ENCODE measurements at places on chromosomes 16 and 17. TPM values are rescaled to one million over a fixed set of nuclear protein-coding genes. Genes with fewer than 3 reads are reported as not detected.

TPSG1 gene
- not detected for total RNA-seq

DNA sequence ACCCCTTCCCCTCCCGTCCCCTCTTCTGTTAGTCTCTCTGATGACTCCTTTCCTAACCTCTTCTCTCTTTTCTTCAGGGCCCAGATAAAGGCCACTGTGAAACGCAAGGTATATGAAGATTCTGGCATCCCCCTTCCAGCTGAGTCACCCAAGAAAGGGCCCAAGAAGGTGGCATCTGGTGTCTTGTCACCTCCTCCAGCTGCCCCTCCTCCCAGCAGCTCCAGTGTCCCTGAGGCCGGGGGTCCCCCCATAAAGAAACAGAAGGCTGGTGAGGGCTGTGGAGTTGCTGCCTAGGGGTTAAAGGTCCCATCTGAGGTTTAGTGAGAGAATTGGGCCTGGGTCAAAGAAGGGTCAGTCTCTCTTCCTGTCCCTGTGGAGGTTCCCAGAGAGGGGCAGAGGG, 4.0 kb downstream of the RNASEK start:
- DNase-seq, result no peak

KRTAP4-2 gene
- not detected for total RNA-seq

PPP1R27 gene
- total RNA-seq, result not detected

GRCh38 chr17:38578229-38579082, 27.3 kb downstream of the SRCIN1 start:
- no peak for DNase-seq

NECAB2 gene
- not detected for total RNA-seq

- no peak for DNase-seq
Measured at GRCh38 chr17:72891627-72892026, 200.9 kb downstream of the SLC39A11 start.

GRCh38 chr17:6651919-6652452, 424 bp downstream of the C17orf100 start:
- DNase-seq, result peak; percentile 43

DNA sequence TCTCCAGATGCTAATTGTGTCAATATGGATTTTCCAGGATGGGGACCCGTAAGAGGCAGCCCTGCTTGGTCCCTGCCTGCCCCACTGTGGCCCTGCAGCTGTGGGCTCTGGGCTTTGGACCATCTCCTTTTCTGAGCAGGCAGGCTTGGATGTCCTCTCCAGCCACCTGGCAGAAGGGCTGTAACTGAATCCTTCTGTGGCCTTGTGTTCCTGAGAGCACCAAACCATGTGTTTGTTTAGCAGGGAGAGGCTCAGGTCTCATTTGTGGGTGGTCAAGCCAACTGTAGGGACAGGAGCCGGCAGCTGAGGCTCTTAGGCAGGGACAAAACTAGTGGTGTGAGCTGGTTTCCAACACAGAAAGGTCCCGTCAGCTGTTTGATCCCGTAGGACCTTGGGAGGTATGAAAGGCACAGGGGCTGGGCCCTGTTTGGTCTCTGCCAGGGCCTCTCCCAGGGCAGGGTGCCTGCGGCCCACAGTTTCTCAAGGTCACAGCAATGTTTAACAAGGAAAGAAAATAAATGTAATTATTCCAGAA, 18.5 kb downstream of the SEC14L5 start:
- no peak for DNase-seq

- DNase-seq, result no peak
Measured at GRCh38 chr16:30185683-30186421, 2.5 kb downstream of the CORO1A start.

DNA sequence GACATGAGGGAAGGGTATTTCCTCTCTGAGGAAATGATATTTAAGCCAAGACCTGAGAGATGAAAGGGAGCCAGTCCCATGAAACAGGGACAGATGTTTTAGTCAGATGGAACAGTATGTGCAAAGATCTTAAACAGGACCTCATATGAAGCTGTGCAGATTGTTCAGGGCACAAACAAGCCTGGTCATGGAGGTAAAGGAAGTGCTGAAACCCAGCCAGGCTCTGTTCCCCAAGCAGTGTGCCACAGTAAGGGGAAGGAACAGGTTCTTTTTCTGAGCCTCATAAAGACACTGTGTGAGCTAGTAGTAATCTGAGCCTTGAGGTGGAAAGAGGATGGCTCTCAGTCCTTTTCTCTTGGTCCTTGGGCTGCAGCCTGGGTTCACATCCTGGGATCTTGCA, 159.9 kb downstream of the ANKFN1 start:
- no peak for DNase-seq

DNA sequence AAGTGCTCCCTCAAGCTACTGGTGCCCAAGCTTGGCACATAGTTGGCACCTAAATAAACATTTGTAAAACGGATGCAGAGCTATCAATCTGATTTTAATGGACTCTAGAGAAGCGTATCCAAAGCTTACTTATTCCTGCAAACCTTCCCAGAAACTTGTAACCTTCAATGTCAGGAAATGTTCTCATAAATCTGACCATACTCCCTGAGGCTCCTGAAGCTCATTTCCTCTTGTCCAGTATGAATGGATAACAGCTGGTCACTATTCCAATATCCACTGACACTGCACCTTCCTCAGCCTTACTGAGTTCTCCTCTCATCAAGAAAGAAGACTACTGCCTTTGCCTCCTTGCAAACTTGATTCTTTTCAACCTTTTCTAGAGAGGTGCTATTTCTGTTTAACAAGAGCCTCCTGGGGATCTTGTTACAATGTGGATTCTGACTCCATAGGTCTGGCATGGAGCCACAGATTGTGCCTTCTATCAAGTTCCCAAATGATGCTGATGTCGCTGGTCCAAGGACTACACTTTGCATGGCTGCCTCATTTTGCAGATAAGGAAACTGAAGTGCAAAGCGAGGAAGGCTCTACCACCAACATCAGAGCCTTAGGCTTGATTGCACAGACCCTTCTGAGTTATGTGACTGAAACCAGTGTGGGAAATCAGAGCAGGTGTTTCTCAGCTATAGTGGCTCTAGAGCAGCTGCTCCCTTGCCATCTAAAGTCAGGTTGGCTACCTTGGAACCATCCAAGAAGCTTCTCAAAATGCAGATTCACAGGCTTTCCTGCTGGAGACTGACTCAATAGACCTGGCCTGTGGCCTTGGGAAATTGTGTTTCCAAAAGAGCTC, 377.8 kb downstream of the SOX9 start:
- DNase-seq, result no peak

DNA sequence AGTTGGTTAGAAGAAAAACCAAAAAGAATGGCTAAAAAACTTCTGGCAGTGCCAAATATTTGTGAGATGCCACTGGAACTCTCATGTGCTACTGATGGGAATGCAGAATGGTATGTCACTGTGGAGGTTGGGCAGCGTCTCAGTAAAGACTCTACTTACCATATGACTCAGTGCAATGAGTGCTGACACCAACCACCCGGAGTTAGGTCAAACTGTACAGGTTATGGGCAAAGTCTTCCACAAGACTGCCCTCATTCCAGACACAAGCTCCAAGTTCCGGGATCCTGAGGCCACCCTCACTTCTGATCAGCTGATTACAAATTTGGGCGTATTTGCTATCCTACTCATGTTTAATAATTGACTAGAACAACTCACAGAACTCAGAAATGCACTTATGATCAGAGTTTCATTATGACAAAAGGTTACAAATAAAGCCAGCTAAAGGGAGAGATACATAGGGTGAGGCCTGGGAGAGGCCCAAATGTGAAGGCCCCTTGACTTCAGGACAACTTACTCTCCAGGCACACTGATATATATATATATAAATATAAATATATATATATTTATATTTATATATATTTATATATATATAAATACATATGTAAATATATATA, 114.9 kb downstream of the TRIM37 start:
- DNase-seq, result peak; percentile 15

GRCh38 chr16:25845901-25846300, 154.1 kb downstream of the HS3ST4 start:
- DNase-seq, result no peak

KRTAP4-5 gene
- total RNA-seq, result not detected

DNA sequence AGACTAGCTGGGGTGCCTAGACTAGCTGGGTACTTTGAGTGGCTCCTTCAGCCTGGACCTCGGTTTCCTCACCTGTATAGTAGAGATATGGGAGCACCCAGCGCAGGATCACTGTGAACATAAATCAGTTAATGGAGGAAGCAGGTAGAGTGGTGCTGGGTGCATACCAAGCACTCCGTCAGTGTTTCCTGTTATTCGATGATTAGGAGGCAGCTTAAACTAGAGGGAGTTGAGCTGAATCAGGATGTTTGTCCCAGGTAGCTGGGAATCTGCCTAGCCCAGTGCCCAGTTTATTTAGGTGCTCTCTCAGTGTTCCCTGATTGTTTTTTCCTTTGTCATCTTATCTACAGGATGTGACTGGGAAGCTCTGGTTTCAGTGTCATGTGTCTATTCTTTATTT, 8.4 kb upstream of the TMEM235 start:
- no peak for DNase-seq

DNA sequence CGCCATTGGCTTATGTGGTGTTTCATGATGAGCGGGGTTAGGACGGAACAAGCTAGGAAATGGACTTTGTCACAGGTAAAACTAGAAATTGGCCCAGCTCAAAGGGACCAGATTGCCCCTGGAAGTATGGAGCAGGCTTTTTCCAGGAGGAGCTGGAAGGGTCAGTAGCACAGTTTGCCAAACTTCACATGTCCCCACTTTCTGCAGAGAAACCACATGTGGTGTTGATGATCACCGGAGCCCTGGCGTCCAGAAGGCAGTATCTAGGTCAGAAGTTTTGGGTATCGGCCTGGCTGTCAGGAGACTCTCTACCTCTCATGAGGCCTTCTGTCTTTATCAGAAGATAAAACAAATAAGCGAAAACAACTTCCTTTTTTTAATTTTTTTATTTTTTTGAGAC, 248.5 kb downstream of the SOX9 start:
- DNase-seq, result no peak

- DNase-seq, result no peak
Measured at GRCh38 chr17:14135906-14136590, 66.7 kb downstream of the COX10 start.

DBF4B gene
- 7.8 TPM for total RNA-seq

GRCh38 chr16:20798364-20798763, 7.9 kb downstream of the ERI2 start:
- DNase-seq, result no peak

DNA sequence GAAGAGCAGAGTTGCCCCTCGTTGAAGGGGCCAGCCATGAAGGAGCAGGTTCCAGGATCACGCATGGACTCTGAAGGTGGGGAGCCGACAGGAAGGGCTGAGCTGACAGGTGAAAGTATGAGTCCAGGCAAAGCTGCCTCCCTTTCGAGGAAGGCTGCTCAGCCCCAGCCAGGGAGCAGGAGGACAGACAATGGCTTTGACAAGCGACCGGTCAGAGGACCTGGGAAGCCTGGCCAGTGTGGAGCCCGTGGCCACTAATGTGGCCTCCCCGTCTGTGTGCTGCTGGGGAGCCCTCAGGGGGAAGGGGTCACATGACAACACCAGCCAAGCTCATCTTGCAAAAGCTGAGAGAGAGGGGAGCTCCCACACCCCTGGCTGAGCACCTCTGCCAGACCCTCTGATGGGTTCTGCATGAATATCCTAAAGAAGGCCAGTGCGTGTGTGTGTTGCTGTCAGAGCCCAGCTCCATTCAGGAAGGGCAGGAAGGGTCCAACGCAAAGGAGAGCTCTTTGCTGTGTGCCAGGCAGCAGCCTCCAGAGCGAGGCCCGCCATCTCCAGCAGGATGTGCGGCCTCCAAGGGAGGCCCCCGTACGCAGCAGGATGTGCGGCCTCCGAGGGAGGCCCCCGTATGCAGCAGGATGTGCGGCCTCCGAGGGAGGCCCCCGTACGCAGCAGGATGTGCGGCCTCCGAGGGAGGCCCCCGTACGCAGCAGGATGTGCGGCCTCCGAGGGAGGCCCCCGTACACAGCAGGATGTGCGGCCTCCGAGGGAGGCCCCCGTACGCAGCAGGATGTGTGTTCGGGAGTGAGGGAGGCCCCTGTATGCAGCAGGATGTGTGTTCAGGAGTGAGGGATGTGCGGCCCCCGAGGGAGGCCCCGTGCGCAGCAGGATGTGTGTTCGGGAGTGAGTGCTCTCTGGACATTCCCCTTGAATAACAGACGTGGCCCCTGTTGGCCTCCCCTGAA, 102.1 kb upstream of the CHMP6 start:
- no peak for DNase-seq

DNA sequence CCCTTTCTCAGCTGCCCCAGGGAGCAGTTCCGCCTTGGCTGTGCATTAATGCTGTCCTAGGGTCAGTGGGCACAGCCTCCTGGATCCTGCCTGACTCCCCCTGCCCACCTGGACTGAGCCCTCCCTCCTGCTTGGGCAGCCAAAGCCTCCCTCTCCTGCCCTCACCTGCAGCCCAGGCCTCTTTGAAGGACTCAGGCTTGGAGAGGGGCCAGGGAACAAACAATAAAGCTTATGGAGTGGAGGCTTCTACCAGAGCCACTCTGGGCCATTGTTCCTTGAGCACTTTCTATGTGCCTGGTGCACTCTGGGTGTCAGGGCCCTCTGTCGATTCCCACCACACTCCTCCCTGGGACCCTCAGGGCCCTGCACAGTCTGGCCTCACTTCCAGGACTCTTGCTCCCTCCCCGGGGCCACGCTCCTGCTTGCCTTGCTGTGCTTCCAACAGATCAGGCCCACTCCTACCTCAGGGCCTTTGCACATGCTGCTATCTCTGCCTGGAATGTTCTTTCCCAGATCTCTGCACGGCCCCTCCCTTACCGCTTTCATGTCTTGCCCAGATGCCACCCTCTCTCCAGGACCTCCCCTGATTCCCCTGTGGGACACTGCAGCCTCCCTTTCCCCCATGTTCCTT, 5.0 kb downstream of the KCNJ12 start:
- DNase-seq, result no peak

DNA sequence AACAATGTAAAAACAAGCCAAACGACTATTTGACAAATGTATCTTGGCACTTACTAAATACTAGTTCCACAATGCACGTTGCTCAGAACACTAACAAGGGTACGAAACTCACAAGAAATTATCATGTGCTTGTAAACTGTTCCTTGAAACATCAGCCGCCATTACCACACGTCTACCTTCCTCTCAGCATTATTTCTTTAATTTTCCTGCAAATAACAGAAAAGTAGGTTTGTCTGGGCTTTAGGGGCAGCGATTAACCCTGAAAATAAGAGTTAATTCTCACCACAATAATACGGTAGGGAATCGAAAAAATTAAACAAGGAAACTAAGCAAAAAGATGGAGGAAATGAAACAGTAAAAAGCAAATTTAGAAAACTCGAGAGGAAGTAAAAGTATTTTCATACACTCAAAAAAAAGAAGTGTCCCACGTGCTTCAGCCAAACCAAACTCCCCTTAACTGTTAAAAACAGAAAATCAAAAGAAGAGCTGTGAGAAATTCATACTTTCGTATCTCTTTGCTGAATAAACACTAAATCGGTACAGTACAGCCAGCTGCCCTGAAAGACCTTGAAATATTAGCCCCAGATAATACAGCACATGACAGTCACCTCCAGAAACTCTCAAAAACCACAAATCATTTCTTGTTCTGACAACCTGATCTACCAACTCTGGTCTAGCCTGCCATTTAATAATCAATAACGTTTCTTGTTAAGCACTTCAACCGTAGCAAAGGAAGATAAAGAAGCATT, 1.2 kb downstream of the ARHGAP17 start:
- no peak for DNase-seq

GRCh38 chr17:64002658-64003525, 4.7 kb downstream of the PRR29 start:
- no peak for DNase-seq

GRCh38 chr16:86882586-86883280, 304.4 kb downstream of the FOXL1 start:
- peak; percentile 64 for DNase-seq

Data from fibroblast of villous mesenchyme (primary cell).